ENCODE measurements at places on chromosomes 3 and 15.
A peak's percentile ranks its signal among the peaks of the same experiment; 100 is the strongest.

DNA sequence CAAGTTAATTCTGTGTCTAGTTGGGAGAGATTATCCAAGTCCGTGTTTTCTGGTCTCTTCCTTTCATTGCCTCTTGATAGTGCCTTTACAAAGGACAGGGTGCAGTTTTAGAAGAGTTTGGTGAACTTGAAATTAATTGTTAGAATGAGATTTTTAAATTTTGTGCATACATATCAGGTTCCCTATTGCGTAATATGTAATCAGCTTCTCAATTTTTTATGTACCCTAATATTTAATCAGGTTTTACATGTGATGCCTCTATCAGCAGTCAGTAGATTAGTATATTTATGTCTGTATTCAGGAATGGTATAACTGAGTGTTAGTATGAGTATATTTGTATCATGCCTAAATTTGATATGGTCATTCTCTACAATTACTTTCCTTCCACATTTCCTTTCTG is 4.9 kb downstream of the SEC62 start:
- no peak for DNase-seq

DNA sequence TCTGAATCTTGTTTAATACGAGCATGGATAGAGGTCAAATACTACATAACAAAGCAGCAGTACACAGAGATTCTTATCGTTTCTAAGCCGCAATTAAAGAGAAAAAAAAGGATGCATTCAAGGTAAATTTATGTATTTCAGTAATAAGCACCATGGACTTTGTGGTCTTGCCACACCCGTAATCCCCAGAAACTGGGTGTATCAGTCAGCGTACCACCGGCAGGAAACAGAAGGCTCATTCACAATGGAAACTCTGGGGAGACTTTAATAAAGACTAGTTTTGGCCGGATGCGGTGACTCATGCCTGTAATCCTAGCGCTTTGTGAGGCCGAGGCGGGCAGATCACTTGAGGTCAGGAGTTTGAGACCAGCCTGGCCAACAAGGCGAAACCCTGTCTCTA is 81.9 kb upstream of the ZNF280D start:
- no peak for DNase-seq

- DNase-seq: no peak
Measured at GRCh38 chr3:144963810-144964209, 992.2 kb downstream of the DIPK2A start.

GRCh38 chr3:53489386-53489785 is 5.0 kb upstream of the CACNA1D start:
- DNase-seq: no peak

- no peak for DNase-seq
Measured at GRCh38 chr3:35777563-35778554, 138.5 kb downstream of the ARPP21 start.

GRCh38 chr3:193040836-193041672 is 123.4 kb upstream of the MB21D2 start:
- no peak for DNase-seq

- no peak for DNase-seq
Measured at GRCh38 chr15:58931987-58932588, 1.4 kb downstream of the SLTM start.

DNA sequence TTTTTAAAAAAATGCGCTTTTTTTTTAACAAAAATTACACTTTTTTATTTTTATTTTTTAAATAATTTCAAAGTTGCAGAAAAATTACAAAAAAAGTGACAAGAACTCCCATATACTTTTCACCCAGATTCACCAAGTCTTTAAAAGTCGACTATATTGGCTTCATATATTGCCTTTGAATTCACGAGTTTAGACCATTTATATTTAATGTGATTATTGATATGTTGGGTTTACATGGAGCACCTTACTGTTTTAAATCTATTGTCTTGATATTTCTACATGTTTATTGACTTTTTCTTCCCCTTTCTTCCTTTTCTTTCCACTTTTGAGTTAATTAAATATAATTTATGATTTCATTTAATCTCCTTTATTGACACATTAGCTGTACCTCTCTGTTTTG is 127.2 kb downstream of the OPA1 start:
- no peak for DNase-seq

DNA sequence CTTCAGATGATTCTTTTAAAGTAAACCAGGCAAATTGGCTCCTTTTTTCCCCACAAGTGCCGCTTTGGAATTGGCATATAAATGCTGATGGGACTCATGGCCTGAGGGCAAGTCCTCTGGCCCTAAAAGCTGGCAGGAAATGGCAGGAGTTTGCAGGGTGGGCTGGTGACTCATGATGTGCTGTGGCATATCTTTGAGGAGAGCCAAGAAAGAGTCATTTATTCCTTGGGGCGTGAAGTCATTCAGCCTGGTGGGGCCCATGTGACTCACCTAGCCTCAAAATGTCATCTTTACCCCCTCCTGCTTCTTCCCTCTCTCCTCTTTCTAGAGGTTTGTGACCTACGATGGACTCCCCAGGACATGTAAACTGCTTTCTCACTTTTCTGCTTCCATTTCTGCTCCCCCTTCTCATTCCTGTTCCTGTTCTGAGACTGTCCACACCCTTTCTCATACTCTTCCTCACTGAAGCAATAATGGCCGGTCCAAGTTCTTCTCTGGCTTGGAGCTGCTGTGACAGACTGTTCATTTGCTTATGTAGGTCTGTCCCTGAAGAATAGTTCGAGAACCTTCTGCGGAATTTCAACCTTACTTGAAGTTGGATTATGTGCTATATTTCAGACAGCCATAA is 326.1 kb downstream of the SATB1 start:
- DNase-seq: no peak

DNA sequence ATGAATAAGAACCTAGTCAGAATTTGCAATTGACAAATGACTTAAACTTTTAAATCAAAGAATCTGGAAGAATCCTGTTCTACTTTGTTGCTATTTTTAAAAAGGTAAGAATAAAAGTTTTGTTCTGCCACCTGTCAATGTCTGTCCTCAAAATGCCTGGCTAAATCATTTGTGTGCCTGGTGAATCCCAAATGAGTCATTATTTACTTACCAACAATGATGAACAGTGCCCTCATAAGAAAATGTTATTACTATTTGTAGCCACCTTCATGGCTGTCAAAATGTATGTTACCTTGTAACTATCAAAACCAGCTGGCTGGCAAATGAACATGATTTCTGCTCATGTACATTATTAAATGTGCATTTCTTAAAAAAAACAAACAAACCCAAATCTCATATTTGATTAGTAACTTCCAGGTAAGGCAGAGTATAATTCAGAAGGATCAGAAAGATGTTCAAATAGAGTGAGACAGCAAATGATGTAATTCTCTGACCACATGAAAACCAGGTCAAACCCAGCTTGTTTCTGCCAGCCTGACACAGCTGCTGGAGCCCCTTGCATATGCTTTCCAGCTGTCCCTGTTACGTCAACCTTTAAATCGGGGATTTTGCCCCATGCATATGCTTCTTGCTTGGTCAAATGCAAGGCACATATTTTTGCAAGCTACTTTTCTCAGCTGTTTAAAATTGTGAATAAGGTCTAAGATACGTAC is 137.9 kb downstream of the SSR3 start:
- DNase-seq: no peak

GRCh38 chr15:38308797-38309196 is 56.2 kb downstream of the SPRED1 start:
- DNase-seq: no peak

GRCh38 chr3:185948292-185948691 is 10.5 kb upstream of the TRA2B start:
- DNase-seq: no peak

GRCh38 chr15:78930577-78931388 is 14.1 kb downstream of the CTSH start:
- DNase-seq: no peak

DNA sequence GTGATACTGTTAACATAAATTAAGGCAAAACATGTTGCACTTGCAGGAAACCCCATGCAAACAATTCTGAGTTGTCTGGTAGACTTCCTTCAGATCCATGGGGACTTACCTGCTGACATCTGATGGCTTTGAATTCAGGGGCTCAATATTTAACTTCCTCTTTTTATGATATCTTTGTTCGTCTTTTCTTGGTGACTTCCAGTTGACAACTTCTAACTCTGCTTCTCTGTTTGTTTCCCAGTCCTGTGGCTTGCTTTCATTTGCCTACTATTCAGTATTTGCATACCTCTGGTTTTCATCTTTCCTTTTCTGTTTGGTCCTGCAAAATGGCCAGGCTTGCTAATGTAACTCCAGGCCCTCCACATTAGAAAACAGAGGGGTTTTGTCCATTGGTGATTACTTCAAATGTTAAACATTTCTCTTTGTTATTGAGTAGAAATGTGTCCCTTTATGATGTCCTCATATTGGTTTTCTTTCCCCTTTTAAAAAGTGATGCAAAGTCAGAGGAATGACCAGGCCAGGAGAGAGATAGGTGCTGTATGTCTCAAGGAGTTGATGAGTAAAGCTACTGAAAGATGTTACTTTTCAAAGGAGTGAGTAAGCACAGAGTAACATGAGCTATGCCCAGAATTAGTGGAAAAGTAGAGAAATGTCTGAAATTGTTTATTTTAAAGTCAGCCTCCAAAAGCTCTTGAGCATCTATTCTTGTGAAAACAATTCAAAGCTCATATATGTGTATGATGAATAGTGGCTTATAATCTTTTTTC is 335.9 kb downstream of the LPP start:
- peak; percentile 69 for DNase-seq

GRCh38 chr3:135368781-135369180 is 573.7 kb downstream of the EPHB1 start:
- no peak for DNase-seq

DNA sequence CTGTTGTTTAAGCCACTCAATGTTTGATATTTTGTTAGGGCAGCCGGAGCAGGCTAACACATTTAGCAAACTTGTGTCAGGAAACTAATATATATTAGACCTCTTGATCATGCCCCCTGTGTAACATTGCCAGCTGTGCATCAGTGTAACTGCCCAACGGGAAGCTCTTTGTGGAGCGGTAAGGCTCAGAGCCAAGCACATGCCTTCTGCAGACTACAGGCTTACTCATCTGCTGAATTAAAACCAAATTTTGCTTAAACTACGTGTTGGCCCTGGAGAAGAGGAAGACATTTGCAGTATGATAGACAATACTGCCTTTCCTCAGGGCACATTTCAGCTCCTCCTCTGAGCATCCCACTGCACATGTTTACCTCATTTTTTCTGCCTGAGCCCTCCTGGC is 50.5 kb upstream of the KCNMB2 start:
- no peak for DNase-seq

DNA sequence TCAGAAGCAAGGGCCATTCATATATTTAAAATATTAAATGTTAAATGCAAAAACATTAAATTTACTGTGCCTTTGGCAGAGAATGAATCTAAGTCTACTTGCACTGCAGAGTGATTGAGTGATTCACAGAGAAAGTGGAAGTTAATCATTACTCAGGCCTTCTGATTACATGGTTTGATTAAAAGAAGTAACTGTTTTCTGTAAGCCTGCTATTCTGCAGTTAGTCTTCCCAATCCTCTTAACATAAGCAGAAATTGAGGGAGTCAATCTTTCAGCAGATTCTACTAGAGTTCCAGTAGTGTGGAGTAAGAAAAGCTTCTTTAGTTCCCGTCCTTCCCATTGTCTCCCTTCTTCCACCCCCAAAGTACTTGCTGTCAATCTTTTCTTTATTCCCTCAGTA is 1.5 kb downstream of the NLGN1 start:
- no peak for DNase-seq

- DNase-seq: no peak
Measured at GRCh38 chr3:35921718-35922117, 282.4 kb downstream of the ARPP21 start.

DNA sequence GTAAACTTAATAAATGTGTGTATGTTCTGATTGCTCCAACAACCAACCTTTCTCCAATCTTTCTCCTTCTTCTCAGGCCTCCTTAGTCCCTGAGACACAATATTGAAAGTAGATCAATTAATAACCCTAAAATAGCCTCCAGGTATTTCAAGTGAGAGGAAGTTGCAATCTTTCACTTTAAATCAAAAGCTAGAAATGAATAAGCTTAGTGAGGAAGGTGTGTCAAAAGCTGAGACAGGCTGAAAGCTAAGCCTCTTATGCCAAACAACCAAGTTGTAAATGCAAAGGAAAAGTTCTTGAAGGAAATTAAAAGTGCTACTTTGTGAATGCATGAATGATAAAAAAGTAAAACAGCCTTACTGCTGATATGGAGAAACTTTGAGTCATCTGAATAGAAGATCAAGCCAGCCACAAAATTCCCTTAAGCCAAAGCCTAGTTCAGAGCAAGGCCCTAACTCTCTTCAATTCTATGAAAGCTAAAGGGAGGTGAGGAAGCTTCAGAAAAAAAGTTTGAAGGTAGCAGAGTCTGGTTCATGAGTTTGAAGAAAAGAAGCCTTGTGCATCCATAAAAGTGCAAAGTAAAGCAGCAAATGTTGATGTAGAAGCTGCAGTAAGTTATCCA is 38.6 kb downstream of the CCDC80 start:
- DNase-seq: no peak

GRCh38 chr3:194939949-194940770 is 254.5 kb downstream of the FAM43A start:
- no peak for DNase-seq

DNA sequence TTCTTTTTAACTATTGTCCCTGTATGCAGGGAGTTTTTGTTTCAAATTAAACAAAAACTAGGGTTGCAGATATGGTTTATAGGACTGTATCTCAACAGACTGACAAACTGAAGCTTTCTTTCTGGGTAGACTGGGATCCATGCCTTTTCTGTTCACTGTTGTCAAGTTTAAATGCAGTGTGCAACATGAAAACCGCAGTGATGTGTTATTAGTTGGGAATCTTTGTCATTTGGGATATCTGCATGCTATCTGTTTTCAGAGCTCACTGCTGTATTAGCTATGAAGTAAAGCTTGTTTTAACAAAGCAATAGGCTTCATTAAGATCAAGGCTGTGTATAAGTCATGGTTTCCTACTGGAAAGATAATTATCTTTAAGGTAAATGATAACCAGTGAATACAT is 21.4 kb upstream of the MCF2L2 start:
- DNase-seq: no peak

GRCh38 chr3:55505776-55506175 is 18.7 kb upstream of the WNT5A start:
- DNase-seq: no peak

GRCh38 chr3:187960820-187961219 is 193.1 kb upstream of the LPP start:
- no peak for DNase-seq

DNA sequence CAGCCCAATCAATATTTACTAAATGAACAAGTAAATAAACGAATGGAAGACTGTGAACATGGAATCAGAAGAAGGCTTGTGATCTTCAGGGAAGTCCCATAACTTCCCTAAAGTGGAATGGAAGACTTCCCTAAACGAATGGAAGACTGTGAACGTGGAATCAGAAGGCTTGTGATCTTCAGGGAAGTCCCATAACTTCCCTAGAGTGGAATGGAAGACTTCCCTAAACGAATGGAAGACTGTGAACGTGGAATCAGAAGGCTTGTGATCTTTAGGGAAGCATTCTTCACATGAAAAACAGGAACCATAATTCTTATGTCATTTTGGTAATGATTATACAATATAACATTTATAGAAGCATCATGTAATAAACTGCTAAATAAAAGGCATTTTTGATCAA is 38.8 kb downstream of the EOGT start:
- DNase-seq: no peak

DNA sequence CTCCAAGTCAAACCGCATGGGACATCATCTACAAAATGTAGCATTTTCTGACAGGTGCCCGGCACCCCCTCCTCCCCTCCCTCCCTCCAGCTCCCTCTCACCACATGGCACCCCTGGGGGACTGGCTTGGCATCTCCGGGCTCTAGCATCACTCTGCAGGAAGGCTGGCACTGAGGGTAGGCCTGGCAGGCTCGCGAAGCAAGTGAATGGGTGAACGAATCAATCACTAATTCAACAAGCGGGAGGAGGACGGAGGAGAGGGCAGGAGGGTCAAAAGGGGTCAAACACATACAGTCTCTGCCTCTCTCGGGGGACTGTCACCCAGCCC is 155.7 kb downstream of the NUP210 start:
- no peak for DNase-seq
